Stimulated activated CD4-positive, alpha-beta T cell treated with anti-CD3 and anti-CD28 coated beads, TNF-alpha, amount 100 ng/mL, for 24 hours (primary cell): ENCODE measurements at places on chromosomes 7 and 10.

GRCh38 chr7:99027241-99027640 lies 116.7 kb downstream of the SMURF1 start:
- DNase-seq = no peak

- DNase-seq = no peak
Measured at GRCh38 chr7:102326157-102326889, 29.9 kb downstream of the SPDYE6 start.

DNA sequence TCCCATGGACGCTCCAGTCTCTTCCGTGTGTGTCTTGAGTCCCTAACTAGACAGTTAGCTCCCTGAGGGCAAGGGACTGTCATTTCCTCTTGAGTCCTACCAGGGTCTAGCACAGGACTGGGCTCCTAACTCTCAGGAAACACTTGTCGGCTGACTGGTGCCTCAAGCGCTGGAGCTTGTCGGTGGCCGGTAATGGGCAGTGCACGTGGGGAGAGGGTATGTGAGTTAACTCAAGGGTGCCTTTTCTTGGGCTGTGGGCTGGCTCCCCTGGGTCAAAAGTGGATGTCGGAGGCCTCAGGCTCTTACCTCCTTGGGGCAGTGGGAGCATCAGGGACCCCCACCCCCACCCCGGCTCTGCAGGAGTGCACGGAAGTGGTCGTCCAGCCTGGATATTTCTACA lies 32.9 kb downstream of the ZNF775 start:
- no peak for DNase-seq

- no peak for DNase-seq
Measured at GRCh38 chr7:3027005-3027845, 16.4 kb downstream of the CARD11 start.
